ENCODE measurements at places on chromosomes 12 and 14.

GRCh38 chr12:29309320-29309902 is 71.6 kb downstream of the ERGIC2 start:
- DNase-seq: no peak

DNA sequence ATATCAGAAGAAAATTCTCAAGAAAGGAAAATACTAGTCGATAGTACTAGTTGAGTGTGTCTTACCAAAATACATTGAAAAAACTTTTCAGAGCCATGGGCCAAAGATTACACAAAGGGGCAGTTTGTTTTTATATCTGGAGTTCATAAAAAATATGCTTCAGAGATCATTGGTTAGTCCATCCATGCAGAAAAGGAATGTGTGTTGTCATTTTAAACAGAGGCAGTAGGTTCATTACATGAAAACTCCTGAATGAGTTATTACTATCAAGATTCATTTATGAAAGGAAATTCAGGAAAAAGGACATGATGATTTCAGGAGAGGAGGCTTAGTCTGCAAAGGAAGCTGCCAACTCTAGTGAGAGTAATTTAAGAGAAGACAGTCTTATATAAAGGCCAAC is 354.8 kb downstream of the AEBP2 start:
- DNase-seq: no peak

GRCh38 chr12:79438480-79439174 is 252.1 kb downstream of the PAWR start:
- DNase-seq: no peak

DNA sequence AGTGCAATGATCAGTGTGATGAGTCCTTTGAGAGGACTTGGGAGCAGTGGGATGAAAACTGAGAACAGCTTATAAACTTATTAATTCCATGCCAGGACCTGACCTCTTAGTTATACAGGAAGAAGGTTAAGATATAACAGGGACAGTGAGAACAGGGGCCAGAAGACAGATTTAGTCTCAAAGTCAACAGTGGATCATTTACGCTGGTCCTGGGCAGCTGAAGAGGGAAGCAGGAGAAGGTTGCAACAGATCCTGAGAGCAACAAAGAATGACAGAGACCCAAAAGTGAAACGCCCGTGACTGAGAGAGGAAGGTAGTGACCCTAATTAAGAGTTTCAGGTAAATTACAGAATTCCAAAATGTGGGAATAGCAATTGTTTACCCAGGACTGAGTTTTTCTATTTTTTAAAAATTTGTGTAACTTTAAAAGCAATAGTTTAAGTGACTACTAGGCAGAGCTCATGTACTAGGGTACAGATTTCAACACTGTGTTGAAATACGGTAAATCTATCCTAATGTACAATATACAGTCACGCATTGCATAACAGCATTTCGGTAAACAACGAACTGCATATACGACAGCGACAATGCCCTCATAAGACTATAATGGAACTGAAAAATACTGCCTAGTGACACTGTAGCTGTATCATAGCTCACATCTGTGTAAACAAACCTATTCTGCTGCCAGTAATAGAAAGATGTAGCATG is 77.7 kb upstream of the GNPNAT1 start:
- DNase-seq: no peak

- no peak for DNase-seq
Measured at GRCh38 chr14:95255487-95255886, 64.2 kb downstream of the CLMN start.

DNA sequence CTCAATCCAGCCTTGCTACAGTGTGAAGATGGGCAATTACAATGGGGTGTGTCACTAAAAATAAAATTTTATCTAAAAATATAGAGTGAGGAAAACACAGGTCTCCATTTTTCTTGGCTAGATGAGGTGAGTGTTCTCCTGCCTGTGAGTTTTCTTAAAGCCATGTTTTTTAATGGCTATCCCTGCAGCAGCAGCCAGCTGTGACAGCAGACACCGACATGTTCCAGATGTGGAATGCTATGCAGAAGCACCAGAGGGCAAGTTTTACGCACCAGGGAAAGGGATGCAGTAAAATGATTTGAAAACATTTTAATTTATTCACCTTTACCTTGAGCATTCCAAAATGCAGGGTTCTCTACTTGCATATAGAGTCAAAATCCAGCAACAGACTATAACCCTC is 577.0 kb upstream of the STXBP6 start:
- no peak for DNase-seq

- no peak for DNase-seq
Measured at GRCh38 chr14:92747701-92748258, 647 bp downstream of the LGMN start.

DNA sequence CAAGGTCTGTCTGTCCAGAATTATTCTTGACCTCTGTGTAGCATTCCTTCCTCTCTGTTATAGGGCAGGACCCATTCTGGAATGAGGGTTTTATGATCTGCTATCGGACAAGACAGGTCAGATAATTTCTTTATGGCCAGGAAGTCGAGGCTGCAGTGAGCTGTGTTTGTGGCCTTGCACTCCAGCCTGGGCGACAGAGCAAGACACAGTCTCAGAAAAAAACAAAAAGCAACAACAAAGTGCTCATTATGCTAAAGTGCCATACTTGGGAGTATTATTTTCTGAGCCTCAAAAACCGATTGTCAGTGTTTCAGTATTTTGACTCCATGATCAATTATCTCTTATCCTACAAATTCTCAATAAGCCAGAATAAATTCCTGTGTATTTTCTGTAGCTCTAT is 4.1 kb downstream of the CIPC start:
- no peak for DNase-seq

DNA sequence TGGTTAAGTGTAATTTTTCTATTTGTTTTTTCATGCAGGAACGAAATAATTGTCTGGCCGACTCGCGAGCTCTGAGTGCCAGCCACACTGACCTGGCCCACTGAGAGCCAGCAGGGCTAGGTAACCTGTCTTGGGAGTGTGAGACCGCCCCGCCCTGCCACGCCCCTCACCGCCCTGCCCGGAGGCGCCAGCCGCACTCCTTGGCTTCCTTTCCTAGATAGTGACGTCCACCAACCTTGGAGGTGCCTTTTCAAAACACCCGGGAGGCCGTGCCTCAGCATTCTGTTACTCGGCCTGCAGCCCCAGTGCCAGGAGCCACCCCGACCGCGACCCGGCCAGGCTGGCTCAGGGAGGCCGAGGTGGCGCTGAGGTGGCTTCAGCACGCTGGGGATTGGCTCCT is 21.7 kb downstream of the XRCC3 start:
- DNase-seq: no peak

All from progenitor cell of endocrine pancreas (in vitro differentiated cells).